Dermis blood vessel endothelial cell (primary cell): ENCODE measurements at places on chromosomes 1 and 21. TPM values are rescaled to one million over a fixed set of nuclear protein-coding genes. Genes with fewer than 3 reads are reported as not detected.

DNA sequence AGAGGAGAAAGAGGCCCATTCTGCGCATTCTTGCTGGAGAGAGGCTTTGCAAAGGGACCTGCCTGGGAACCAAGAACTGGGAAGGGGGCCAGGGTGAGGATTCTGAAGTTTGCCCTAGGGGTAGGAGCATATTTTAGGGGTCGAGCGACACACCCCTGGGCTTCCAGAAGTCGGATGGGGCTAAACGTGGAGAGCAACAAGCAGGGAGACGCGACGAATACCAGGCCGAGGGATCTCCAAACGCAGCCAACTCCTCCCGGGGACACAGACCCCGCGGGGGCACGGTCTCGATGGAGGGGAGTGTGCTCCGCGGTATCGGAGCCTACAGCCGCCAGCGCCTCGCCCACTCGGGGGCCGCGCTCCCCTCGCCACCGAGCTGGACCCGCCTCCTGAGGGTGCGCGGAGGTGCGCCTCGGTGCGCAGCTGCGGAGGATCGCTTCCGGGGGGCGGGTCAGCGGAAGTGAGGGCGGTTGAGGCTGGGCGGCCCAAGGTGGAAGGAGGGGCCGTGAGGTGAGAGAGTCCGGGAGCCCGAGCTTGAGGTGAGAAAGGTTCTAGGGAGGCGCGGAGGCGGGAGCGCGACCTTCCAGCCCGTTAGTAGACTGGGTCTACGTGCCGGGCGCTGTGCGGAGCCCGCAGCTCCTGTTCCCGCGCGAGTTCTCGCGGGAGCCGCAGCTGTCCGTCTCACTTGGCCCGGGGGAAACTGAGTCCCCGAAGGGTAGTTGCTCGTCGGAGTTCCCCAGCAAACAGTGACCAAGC is at the start of gene MTFR1L:
Gene MTFR1L, plus strand, starts transcription at position 464 of the 756 bp plus-strand sequence. CDS start 3,151 bp downstream, outside the sequence.
- peak; percentile 68 for DNase-seq

GRCh38 chr1:10516925-10517676 is 42.4 kb downstream of the PEX14 start:
- DNase-seq: no peak

DNA sequence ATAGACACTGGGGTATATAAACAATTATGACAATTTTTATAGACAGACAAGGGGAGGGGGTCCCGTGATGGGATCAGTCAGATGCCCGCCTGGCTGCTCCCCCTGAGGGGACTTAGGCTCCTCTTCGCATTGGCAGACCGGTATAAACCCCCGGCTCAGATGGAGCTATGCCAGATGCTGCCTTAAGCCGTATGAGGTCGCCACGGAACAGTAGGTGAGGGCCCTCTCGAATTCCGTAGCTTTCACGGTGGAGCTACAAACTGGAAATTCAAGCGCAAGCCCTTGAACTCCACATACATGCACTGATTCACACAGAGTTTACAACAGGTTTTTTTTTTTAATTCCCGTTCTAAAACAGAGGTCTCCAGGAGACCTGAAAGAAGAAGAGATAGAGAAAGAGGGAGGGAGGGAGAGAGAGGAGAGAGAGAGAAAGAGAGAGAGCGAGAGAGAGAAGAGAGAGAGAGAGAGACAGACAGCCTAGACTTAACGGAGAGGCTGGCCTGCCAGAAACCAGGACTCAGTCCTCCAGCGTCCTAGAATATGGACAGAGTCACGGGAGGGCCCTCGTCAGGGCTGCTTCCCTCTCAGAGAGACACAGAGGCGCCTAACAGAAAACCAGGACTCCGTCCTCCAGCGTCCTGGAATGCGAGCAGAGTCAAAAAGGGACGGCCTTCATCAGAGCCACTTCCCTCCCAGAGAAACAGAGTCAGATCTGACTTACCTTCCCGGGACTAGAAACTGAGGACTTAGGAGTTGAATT is 24.4 kb upstream of the TMEM54 start:
- DNase-seq: peak; percentile 52

The CYP4Z1 gene
- total RNA-seq: 0.17 TPM in 1 of 2 replicates, not detected in the other

DNA sequence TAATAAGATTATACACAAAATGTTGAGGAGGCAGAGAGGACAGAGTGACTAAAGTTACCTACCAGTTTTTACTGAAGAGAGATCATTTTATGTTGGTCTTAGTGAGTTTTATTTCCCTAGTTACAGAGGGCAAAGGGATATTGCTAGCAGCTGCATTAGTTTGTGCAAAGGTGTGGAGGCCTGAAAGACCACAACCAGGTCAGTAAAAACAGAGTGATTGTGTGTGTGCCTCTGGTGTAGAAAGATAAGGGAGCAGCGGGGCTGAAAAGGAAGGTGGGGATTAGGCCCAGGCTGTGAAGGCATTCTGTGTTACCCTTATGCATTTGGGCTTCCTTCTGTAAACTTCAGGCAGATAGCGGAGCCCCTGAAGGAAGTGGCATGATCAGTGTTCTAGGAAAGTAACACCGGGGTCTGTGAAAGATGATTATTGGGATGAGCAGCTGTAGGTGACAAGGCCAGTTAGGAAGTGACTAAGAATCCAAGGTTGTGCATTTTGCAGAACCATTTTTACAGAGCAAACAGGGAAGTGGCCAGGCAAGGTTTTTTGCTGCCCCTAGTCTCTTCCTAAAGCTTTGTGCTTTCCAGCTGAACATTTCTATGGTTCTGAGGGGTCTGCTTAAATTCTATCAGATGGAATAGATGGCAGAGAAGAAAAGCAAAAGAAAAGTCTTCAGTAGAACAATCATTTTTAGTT is 3.7 kb downstream of the GADD45A start:
- peak; percentile 44 for DNase-seq

- no peak for DNase-seq
Measured at GRCh38 chr21:29104239-29104708, 26.2 kb upstream of the MAP3K7CL start.

DNA sequence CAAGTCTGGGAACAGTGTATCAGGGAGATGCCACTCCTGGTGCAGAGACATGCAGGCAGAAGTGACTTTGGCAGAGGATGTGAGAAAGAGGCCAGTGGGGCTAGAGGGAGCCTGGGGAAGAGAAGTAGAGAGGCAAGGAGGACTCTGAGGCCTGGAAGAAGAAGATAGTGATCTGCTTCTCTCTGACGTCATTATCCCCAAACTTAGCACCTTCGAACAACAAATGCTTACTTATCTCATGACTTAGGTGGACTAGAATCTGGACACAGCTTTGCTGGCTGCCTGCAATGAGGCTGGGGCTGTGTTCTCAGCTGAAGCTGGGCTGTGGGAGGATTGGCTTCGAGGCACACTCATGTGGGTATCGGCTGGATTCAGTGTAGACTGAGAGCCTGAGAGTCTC is 44.5 kb upstream of the ZNF678 start:
- DNase-seq: no peak

DNA sequence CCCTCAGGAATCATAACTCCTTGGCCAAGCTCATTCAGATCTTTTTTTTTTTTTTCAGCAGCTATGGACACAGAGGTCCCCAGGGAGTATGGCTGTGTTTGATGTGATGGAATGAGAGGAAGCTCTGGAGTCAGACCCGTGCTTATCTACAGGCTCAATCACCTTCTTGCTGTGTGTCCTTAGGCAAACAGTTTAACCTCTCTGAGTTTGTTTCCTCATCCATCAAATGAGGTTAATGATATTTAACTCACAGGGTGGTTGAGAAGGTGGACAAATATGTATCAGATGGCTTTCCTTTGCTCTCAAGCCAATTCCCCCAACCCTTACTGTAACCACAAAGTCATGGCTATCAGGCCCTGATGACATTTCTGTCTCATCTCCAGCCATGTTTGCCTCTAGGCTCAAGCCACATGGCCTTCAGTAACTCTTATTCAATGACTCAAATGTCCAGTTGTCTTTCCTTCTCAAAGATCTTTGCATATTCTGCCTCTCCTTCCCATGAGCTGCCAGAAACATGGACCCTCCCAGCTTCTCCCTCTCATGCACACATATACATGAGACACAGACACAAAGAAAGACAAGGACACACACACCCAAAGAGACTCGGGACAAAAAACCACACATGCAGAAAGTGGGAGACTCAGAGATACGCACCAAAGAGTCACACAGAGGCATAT is 303.5 kb upstream of the KAZN start:
- DNase-seq: no peak

The CDC42 gene
- 483 and 772 TPM in 2 replicates for total RNA-seq

The TMPRSS3 gene
- total RNA-seq: 0.05 TPM in 1 of 2 replicates, not detected in the other

GRCh38 chr21:26842974-26843932 is 2.0 kb downstream of the ADAMTS1 start:
- peak; percentile 96 for DNase-seq

DNA sequence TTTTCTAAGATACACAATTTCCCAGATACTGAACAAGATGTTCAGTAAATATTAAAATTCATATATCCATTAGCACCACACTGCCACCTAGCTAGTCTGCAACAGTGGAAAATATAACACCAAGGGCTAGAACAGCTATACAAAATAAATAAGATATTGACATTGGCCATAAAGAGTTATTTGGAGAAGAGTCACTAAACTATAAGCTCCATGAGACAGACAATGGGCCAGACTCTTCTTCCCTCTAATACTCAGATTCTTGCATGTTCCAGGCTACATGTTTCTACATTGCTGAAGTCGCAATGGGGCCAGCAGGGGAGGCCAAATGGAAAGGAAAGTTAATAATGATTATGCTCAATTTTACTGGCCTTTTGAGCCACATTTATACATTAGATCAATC is 21.5 kb downstream of the SPATA6 start:
- no peak for DNase-seq

DNA sequence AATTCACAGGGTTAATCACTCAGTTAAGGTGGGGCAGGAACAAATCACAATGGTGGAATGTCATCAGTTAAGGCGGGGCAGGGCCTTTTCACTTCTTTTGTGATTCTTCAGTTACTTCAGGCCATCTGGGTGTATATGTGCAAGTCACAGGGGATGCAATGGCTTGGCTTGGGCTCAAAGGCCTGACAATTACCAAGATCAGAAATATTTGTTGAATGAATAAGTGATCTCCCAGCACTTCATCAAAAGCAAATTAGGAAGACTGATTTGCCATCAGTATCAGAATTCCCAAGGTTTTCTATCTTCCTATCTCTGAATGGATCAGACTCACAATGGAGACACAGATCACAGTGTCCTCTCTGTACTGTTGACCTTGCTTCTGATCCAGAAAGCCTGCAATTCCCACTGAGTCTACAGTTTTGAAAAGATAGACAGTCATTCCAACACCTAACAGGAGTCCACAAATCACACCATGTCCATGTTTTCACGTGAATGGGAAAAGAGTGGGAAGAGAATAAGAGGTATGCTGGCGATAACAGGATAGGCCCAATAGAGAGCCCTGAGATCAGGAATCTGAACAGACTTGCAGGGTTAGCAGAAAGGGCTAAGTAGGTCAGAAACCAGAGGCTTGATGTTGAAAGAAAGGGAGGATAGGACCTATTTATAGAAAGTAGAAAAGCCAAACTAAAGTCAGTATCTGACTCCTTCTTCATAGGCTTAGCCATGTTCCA is 75.3 kb downstream of the KCNK1 start:
- DNase-seq: no peak

DNA sequence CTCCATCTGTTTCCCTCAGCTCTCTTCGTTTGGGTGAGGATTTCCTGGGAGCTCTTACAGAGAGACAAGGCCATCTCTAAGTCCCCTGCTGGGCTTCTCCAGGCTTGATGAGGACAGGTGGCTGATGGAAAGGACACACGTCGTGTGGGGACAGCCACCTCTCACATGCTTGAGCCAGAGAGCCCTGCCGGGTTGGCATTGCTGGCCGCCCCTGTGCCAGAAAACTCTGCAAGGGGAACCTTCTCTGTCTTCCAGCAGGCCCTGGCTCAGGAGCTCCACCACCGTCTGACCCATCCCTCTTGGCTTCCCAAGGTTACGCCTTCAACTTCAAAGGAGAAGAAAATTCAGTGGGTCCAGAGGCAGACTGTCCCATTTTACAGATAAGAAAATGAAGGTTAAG is 82.8 kb downstream of the CASZ1 start:
- no peak for DNase-seq

DNA sequence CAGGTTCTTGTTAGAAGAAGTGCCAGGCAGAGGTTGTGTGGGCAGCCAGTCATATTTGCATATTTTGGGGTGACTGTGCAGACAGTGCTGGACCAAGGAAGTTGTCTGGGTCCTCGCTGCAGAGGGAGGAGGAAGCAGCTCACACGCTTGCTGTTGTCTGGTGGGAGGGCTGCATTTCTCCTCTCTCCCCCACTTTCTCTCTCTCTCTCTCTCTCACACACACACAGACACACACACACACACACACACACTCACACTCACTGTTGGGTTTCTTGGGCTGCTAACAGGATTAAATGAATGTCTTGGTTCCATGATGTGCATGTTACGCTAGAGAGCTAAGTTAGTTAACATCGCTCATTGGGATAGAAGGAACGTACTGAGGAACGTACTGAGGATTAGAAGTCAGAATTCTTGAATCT is 72.9 kb downstream of the AGPAT3 start:
- DNase-seq: no peak

The TCHHL1 gene
- not detected in 2 replicates for total RNA-seq
